ENCODE measurements at places on chromosomes 3 and 15.
A peak's percentile ranks its signal among the peaks of the same experiment; 100 is the strongest.

GRCh38 chr15:38824719-38825118 lies 260.1 kb upstream of the RASGRP1 start:
- no peak for DNase-seq

DNA sequence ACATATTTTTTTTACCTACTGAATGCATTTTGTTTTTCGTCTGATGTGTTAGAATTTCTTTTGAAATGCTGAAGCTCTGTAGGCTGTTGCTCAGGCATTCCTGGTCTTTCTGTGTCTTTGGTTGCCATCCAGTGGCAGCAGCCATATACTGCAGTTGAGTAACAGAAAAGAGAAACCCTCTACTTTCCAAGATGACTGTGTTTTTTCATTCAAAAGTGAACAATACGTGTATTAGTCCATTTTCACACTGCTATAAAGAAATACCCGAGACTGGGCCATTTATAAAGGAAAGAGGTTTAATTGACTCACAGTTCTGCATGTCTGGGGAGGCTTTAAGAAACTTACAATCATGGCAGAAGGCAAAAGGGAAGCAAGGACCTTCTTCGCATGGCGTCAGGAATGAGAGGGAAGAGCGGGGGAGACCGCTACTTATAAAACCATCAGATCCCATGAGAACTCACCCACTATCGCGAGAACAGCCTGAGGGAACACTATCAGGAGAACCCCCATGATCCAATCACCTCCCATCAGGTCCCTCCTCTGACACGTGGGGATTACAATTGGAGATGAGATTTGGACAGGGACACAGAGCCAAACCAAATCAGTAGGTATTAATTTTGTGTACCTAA lies 4.7 kb upstream of the GOLGA8B start:
- peak; percentile 80 for DNase-seq

- DNase-seq = no peak
Measured at GRCh38 chr15:32889214-32889613, 171.4 kb downstream of the GREM1 start.

DNA sequence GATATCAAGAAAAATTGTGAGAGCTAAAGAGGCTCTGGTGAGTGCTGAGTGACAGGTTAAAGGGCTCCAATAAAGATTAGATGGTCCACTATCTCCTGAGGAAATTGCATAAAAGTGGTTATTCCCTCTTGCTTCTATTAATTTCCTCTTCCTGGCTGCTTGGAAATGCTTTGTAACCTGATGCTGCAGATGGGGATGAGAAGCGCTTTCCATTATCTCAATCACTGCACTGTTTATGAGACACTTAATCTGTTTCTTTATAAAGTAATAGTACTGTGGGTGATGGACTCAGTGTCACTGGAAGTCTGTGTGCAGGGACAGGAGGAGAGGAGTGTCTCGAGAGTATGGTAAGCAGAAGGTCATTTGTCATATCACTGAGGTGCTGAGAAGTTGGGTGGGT lies 305.3 kb downstream of the EPHB1 start:
- DNase-seq = no peak

GRCh38 chr3:177483182-177483967 lies 286.1 kb upstream of the TBL1XR1 start:
- DNase-seq = no peak

GRCh38 chr3:175411405-175411804 lies 552.3 kb downstream of the NAALADL2 start:
- no peak for DNase-seq

GRCh38 chr15:62957130-62957529 lies 85.4 kb upstream of the TPM1 start:
- DNase-seq = no peak

GRCh38 chr3:101340591-101340990 lies 20.2 kb upstream of the IMPG2 start:
- no peak for DNase-seq

DNA sequence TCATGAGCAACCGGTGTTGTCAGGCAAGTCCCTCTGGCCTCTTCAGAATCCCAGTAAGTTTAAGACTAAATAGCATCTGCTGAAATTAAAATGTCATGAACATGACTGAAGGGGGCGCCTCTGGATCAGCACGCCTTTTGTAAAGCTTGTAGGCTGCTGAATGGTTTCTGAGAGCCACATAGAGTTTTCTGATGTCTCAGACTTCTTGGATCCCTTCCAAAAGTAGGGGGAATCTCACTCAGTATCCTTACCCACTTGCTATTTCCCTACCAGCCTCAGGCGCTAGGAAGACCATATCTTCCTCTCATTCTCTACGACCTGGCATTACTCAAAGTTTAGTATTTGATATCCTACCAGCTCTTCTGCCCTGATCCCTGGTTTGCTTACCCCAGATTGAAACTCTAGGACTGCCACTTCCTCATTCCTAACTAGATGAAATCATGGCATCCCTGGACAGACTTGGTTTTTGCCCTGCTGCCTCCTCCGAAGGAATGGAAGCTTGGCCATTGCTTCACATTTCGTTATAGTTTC lies 62.7 kb upstream of the CD47 start:
- peak; percentile 73 for DNase-seq

DNA sequence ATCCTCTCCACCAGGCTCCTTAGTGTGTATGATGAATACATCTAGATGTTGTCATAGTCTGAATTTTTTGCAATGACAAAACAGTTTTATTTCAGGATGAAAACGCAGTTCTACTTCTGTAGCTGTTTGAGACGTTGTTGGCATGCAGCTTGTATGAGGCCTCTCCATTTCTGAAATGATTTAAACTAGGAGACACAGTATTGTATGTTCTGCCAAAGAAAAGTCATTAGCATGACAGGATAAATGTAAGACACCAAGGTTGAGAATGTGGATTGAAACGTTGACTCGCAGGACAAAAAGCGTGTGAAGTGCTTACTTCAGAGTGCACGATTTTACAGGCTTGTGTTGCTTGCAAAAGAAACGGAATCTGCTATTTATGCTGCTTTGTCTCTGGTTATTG lies 35.3 kb downstream of the ABHD17C start:
- DNase-seq = no peak

GRCh38 chr15:68681836-68682235 lies 103.0 kb downstream of the CORO2B start:
- DNase-seq = no peak

DNA sequence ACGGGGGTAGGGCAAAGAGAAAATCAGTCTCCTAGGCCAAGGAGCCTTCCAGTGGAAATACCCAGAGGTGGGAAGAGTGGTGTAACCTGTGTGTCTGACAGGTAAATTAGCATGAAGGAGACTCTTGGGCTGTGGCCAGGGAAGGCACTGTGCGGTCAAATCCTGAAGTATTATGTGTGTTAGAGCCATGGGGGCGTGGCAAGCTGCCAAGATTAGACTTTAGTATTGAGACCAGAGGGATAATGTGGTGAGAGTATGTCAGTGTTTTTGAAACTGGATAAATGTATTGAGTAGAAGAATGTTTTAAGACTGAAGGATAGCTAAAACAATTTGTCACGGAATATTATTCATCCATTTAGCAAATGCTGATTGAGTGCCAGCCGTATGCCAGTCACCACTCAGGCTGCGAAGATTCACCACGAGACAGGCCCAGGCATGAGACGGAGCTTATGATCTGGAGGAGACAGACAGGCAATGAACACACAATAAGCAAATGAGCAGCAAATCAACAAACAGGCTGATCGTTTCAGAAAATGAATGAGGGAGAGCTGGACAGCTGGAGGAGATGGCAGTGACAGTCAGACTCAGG lies 445.9 kb downstream of the MCTP2 start:
- DNase-seq = no peak

GRCh38 chr3:143045639-143046038 lies 44.3 kb downstream of the U2SURP start:
- no peak for DNase-seq

DNA sequence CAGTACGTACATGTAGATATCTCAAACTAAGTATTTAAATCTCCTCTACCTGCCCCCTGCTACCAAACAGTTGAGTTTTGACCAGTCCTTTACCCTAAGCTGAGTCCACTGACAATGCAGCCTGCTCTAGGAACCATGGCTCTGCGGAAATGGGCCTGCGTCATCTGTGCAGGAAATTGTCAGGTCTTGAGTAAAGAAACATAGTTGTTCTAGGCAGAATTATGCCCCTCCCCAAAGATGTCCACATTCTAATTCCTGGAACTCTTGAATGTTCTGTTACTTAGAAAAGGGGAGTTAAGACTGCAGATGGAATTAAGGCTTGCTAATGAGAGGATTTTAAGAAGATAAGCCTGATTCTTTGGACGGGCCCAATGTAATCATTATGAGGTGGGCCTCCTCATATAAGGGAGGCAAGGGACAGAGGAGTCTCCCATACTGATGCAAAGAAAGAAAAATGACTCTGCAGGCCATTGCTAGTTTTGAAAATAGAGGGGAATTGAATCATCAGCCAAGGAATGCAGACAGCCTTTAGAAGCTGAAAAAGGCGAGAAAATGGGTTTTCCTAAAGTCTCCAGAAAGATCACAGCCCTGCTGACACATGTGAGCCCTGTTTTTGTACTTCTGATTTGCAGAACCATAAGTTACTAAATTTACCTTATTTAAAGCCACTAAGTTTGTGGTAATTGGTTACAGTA lies 5.5 kb upstream of the VGLL3 start:
- DNase-seq = no peak

DNA sequence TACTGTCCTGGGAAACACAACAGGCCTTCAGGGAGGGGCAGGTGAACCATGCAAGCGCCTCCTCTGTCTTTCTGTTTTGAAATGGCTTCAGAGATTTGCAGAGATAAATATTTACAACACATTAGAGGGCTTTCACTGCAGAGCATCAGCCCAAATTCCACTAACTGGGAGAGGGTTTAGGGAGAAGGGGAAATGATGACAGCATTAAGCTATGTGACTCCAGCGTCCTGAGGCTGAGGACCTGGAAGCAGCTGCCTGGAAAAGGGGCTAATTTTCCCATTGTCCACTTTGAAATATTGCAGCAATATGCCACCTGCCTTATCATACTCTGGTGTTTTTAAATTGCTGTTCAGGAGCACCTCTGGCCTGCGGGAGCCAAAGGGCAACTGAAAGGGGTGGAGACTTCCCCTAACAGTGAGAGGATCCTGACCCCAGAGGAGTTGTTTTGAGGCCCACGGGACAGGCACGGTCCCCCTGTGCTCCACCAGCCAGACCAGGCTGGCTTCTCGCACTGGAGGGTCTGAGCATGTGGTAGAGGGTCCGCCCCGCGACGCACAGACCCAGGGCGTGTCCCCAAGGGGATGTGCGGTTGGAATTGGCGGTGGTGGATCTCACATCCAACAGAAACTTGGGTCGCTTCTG lies 110.6 kb downstream of the XXYLT1 start:
- DNase-seq = no peak

- DNase-seq = peak; percentile 58
Measured at GRCh38 chr3:72338942-72339669, 509.1 kb downstream of the SHQ1 start.

DNA sequence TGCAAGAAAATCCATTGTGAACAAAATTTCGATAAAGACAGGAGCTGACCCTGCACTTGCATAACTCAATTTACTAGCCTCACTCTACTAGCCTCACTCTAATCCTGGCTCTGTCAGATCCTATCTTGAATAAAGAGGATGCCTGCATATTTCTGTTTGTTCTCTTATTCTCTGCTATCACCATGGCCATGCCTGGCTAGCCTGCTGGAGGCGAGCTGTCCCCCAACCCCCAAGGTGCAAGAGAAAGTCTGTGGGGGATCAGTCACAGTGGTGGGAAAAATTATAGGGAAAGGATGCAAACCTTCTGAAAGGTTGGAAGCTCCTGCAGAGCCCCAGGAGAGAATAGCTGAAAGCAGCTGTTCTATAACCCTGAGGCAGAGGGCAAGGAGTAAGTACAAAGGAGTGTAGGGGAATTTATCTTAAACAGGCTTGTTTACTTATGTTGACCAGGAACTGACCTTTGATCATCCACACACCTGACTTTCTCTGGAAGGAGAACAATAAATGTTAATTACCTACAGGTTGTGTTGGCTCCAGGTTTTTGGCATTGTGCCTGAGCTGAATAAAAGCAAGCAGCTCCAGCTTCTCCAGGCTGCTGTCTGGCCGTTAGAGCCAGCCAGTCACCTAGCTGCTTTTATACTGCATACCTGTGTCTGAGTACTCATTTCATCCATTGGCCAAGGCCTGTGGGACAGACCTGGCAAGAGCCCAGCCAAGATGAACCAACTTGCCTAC lies 137.7 kb upstream of the RASGRP1 start:
- DNase-seq = no peak

DNA sequence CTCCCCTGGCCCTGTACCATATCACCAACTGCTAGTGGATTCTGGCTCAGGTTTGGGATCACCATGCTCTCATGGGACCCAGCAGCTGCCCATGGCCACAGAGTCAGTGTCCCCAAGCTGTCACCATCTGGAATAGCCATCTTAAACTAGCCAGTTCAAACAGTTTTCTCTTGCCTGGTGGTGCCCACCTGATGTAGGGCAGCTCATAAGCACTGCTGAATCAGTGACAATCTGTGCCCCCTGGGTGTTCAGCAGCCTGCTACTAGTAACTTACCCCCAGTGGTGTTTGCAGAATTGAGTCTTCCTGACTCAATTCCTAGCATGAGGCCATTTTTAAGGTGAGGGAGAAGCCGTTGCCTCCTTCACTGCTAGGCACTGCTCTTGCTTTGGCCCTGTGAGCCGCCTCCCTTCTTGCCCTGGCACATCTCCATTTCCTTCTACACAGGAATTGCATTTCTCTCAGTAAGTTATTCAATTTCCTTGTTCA lies 7.9 kb downstream of the RPSA start:
- DNase-seq = no peak

DNA sequence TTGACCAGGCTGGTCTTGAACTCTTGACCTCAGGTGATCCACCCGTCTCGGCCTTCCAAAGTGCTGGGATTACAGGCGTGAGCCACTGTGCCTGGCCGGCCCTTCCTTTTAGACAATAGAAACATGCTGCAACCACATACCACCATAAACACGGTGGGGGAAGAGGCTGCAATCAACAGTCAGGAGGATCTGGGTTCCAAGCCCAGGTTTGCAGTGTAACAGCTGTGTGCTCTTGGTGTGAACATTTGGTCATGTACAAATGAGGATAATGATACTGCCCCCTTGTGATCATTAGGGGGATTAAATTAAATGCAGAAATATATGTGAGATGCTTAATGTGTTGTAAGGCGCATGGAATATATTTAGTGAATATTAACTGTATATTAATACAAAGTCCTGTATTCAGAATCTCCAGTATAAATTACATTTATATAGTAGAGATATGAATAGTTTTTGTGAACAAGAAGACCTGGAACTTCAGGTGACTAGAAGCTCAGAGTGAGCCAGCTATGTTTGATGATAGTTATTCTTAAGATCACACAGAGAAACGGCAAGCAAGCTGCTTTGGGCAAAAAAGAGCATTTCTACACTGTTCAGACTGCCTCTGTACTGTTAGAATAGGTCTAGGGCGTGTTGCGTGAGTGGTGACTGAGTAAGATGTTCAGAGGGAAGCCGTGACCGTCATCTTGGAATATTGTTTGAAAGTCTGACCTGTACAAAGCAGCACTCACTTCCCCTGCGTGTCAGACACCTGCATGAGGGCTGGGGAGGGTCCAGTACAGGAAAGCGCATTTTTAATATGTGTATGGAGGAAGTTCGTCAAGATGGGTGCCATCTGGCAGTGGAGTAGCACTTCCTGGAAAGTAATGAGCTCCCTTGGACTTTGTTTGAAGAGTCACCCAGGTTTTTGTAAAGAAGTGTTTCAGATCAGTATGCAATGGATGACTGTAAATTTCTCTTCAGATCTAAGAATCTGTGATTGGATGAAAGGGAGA lies 125.8 kb downstream of the PGPEP1L start:
- no peak for DNase-seq
